M059J (cell line): ENCODE measurements at places on chromosomes 5 and 9.

DNA sequence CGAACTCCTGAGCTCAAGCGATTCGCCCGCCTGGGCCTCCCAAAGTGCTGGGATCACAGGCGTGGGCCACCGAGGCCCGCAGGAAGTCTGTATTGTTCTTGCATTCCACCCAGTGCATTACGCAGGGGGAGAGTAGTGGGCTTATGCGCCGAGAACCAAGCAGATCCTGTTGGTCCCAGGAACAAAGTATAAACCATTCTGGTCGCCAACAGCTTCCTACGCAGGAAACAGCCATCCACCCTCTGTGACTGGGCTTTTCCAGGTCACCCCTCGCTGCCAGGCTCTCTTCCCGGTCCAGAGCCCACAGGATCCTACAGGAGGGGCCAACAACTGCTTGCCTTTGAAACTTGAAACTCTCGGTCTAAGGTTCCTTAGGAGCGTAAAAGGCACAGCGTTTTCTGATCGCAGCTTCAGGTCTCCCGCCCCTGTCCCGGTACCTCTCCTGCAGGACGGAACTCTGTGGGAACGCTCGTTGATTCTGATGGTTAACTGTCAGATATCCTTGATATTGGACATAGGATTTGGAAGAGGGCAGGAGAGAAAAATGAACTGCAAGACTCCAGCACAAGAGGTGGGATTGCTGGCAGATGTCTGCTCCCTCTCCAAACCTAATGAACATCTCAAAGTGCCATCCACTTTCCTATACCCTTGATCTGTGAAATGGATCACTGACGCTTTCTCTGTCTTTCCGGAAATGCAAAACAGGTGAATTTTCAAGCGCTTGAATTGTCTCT lies 4.2 kb upstream of the ANXA2R start:
- no peak for DNase-seq

DNA sequence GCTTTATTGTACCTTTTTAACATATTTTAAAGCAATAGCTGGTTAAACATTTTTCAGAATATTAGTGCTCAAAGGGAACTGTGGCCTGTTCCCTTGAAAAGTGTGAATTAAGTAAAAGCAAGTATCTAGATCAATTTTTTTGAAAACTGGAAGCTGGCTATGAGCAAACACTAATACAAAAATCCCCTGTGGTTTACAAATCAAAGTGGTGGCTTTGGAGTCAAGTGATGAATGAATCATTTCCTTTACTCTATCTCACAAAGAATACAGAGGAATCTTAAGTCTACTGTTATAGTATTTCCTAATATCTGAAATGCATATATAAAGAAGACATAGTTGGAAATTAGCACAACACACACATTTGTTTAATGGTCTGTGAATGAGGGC lies 212.4 kb upstream of the C9orf72 start:
- DNase-seq, result peak; percentile 7

GRCh38 chr5:119312403-119312802 lies 43.4 kb upstream of the TNFAIP8 start:
- no peak for DNase-seq

DNA sequence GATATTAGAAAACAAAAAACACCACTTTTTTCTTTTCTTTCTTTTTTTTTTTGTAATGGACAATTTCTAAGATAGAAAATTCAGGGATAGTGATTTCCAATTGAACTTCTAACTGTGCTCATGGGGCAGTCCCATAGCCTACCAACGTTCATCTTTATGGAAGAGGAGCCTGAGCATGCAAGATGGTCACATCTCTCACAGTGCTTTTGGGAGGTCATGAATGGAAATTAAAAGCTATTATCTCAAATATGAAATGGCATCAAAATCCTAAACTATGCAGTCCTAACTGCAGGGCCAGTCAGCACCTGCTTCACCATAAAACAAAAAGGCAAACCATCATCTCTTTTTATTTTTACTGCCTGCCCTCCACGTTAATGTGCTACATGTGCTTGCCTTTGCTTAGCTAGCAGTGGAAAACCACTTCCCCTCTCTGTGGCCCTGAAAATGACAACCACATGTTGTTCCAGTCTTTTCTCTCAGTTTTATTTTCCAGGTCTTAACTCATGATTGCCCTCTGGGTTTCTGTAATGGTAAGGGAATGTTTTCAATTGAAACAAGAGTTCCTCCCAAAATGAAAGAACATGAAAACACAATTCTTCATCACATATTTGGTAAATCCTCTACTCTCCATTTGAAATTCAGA lies 16.7 kb downstream of the IFNB1 start:
- DNase-seq, result peak; percentile 15

- no peak for DNase-seq
These were observed 230.3 kb downstream of the GLIS3 start for GRCh38 chr9:4069457-4070153.

DNA sequence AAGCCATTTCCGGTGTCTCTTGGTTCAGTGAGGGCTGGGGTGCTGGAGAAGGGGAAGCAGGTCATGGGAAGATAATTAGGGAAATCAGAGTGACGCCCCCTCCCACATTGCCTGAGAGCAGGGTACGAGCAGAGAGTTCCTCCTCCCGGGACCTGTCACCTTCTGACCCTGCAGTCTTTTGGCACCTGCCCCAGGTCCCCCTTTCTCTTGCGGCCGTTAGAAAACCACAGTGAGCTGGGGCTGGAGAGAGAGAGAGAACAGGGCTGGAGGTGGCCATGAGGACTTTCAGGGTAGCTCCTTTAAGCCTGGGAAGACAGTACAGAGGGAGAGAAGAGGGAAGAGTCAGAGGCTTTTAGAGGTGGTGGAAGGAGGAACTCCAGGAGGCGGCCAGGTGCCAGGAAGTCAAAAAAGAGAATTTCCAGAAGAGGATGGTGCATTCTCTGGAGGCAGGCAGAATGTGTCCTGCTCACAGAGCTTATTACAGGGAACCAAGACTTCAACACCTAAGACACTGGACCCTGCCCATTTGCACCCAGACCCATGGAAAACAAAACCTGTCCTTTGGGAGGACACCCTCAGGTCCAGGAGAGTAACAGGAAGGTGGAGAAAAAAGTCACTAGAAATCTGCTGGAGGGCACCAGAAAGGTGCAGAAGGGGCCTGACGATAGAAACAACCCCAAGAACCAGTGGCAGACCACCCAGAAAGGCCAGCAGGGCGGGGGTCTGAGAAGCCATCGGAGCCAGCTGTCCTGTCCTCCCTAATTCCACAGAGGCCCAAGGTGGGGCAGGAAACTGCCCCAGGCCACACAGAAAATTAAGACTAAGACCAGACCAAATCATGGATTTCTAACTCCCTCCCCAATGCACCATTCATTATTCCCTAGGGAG lies 6.5 kb upstream of the ACSL6 start:
- no peak for DNase-seq

- peak; percentile 35 for DNase-seq
These were observed 551.9 kb downstream of the PRELID2 start for GRCh38 chr5:145283141-145283810.

GRCh38 chr9:124423591-124423990 lies 8.3 kb upstream of the PSMB7 start:
- DNase-seq, result no peak

DNA sequence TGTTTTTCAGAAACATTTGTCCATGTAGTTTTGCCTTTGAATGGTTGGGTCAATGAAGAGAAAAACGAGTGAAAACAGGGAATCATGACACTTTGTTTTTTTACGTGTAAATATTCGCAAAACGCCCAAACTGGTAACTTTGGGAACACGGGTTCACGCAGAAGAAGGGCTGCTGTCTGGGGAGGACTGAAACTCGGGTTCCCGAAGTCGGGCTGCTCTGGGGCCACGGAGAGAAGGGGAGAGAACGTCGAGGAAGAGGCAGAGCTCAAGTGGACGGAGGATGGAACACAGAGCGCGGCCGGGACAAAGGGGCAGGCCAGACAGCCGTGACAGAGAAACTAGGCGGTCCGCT lies 478 bp upstream of the SETD9 start:
- DNase-seq, result no peak

DNA sequence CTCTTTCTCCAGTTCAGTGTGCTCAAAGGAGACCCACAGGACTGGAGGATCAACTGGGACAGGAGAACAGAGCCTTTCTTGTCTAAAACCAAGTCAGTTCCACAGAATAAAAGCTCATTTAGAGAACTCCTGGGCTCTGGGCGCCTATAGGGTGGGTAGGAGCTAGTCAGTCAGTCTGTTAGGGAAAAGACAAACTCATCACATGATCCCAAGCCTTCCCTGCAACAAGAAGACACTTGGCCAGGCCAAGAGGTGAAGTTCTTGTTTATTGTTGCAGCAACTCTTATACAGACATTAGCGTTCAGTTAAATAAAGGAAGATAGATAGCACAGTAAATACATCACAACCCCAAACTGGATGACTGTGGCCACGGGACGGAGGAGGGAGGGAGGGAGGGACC lies 102.3 kb downstream of the ENTREP1 start:
- no peak for DNase-seq

DNA sequence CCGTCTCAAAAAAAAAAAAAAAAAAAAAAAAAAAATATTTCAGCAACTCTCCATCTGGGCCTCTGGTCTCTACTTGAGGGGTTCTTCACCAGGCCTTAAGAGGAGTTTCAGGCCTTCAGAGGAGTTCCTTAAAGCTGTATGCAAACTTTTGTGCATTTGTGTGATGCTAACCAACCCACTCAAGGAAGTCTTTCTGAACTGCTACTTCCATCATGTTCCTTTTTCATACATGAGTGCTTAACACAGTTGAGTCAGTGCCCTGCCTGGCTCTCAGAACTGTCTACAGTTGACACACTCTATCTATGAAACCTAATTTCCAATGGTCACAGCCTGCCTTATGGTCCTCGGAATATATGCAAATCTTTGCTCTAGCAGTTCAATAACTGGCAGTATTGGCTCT lies 146.5 kb downstream of the MEF2C start:
- no peak for DNase-seq

DNA sequence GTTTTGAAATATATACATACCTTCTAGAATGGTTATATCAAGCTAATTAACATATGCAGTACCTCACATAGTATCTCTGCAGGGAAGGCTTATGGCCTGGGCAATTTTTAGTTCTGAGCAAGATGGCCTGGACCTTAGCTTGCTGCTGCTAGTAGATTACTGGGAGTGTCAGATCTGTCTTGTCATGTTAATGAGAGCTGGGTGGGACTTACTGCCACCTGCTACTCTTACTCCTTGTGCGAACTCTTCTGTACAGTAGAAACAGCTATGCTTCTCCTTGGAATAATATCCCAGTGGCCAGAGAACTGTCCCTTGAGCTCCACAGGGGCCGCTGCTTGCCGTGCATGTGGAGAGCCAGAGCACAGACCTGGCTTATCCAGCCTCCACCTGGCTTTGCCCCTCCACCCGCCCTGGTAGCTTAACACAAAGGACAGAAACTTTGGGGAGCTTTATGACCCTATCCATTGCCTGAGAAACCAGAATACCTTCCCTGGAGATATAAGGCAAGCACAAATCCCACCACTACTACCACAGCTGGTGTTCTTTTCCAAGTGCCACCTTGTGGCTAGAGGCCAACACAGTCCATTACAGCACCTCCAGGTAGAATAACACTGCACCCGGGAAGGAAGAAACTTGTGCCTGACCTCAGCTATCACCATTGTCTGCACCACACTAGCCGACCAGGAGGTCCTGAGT lies 74.4 kb upstream of the RUSC2 start:
- DNase-seq, result peak; percentile 20

GRCh38 chr5:6868171-6868570 lies 154.9 kb downstream of the TENT4A start:
- no peak for DNase-seq

- DNase-seq, result peak; percentile 52
These were observed 13.9 kb downstream of the PRRC2B start for GRCh38 chr9:131407717-131408195.

DNA sequence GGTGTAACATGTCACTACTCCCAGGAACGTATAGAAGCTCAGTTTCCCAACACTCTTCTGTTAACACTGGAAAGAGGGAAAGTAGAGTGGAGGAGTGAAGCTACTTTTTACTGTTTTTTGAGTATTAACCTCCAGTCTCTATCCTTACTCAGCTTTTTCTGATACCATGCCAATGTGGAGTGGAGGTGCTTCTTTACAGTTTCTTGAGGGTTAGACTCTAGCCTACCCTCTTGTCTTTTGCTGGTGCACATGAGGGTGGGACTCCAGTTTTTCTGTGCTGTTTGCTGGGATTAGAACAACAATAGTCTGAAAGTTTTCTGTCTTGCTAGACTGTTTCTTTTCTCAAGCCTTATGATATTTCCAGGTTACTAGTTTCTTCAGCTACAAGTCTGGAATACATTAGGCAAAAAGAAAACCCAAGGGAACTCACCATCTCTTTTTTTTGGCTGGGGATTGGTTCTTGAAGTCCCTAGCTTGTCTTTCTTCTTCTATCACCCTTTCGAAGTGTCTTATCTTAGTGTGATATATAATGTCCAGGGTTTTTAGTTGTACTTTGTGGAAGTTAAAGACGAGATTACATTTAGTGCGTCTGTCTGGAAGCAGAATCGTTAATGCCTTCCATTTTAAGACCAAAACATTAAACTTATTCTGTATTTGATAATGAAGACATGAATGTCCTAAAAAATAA lies 35.9 kb downstream of the PRR16 start:
- peak; percentile 25 for DNase-seq

DNA sequence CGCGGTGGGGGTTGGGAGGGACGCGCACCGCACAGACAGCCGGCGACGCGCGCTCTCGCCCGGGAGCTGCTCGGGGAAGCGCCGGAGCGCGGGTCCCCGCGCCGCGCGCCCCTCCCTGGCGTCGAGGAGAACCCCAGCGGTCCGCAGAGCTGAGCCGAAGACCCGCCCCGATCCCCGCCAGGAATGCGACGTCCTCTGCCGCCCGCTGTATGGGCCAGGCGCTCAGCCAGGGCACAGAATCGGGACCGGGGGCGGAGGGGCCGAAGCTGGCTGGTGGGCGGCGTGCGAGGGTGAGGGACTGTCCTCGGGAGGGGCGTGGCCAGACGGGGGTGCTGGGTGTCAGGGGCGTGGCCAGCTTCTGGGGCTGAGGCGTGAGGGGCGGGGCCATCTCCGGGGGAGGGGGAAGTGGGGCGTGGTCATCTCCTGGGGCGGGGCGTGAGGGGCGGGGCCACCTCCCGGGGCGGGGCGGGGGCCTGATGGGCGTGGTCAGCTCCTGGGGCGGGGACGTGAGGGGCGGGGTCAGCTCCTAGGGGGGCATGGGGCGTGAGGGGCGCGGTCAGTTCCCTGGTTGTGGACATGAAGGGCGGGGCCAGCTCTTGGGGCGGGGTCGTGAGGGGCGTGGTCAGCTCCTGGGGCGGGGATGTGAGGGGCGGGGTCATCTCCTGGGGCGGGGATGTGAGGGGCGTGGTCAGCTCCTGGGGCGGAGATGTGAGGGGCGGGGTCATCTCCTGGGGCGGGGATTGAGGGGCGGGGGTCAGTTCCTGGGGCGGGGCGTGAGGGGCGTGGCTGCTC lies 965 bp downstream of the PTGDS start:
- peak; percentile 26 for DNase-seq

- peak; percentile 83 for DNase-seq
These were observed 63.1 kb downstream of the TRPM6 start for GRCh38 chr9:74824654-74825053.

DNA sequence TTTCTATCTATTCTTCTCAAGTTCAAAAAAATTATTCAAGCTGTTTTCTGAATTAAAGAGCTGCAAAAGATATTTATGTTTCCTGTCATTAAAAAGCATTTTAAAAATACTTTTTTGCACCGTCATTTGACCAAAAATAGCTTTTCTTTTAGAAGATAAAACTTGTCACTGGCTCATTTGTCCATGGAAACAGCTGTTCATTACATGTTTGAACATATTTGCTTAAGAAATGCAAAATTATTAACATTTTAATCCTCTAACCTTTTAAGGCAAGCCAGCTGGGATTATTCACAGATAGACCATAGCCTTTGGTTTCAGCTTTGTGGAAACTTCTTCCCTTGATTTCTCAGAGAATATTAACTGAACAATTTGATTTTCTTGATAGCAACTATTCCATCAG lies 393.9 kb downstream of the TUSC1 start:
- DNase-seq, result no peak

- no peak for DNase-seq
These were observed 18.0 kb downstream of the FAM174A start for GRCh38 chr5:100553209-100553608.

- DNase-seq, result no peak
These were observed 876.1 kb downstream of the TLE4 start for GRCh38 chr9:80447876-80448275.
